ENCODE measurements at places on chromosomes 12 and 14.

DNA sequence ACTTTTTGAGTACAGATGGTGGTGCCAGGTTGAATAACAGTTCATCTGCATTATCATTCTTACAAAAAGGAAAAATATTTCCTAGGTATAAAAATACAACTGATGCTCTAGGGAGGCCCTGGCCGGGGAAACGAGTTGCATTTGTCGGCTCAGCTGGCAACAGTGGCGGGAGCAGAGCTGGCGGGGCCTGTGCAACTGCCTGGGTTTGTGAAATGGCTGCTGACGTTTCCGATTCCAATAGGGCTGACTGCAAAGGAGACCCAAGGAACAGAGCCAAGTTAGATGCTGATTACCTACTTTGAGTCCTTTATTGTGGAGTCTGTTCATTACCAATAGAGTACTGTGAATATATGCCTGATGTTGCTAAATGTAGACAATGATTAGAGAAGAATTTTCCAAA lies 25.8 kb upstream of the PHLDA1 start:
- DNase-seq = no peak

DNA sequence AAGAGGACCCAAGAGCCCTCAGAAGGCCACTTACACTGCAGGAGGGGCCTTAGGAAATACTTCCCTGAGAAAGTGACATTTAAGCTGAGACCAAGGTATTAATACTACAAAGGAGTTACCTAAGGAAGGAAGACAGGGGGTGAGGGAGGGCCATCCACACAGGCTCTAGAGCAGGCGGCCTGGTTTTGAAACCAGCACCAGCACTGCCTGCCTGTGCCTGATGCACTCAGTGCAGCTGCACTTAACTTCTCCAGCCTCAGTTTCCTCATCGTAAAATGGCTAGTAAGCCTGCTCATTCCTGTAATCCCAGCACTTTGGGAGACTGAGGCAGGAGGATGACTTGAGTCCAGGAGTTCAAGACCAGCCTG lies 45.5 kb upstream of the PLEKHG6 start:
- DNase-seq = no peak

DNA sequence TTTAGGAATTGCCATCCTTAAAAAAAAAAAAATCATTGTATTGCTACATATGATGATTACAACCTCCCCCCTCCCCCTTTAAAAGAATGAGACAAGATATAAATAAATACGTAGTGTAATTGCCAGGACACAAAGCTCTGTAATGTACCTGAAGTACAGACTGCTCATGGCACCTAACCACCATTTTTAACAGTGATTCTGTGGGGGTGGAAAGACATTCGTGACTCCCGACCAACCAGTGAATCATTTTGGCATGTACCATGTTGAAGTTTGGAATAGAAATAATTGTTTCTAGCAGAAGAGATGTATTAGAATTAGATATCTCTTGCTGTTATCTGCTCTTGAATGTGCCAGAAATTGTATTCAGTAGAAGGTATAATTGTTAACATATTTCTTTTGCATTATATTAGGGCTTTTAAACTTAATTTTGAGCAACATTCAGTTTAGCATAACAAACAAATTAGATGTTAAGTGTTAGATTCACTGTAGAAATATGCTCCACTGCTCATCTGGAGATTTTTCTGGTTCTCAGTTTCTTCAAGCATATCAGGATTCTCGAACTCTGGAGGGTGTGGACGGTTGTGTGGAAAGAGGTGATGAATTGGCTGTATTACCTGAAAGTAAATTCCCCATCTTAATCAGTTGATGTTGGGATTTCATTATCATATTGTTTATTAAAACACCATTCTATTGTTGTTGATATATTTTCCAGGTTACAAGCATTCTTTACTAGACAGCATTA lies 31.1 kb downstream of the FRS2 start:
- no peak for DNase-seq

DNA sequence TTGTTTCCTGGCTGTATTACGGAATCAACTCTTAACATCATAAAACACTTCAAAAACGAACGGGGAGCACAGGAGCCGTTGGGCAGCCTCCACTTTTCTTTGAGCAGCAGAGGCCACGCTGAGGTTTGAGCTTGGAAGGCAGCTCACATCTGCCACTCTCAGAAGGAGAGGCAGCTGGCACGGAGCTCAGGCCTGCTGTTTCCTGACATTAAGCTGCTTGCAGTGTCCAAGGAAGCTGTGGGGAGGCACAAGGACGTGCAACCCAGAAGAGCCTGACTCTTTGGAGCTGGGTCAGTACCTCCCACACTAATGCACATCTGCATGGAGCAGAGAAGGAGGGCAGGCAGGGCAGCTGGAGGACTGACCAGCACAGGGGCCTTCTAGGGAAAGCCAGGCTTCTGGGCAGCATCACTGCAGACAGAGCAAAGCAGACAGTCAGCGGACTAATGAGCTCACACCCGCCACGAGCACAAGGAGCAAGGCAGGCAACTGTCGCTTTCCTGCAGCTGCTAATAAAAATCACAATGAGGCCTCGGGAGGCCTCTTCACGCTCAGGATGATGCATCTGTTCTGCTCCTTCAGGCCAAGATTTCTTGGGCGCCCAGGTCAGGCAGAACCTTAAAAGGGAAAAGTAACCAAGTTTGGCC lies 211.1 kb downstream of the GLT1D1 start:
- no peak for DNase-seq

DNA sequence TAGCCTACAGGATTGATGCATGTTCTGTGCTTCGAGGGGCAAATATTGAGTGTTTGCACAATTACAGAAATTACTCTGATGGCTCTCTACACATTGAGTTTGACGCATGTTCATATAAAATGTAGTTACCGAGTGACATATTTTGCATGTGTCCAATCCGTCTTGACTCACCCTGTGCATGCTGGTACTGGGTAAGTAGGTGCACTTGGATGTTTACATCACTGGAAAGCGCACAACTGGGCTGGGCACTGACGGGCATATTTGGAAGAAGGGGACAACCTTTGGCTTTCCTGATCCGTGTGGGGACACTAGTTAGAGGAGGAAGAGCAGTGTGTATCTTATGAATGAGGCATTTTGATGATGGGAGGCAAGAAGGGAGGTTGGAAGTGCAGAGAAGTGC lies 4.9 kb upstream of the KRT6A start:
- DNase-seq = no peak

GRCh38 chr12:124130691-124131591 lies 157.9 kb downstream of the ZNF664 start:
- DNase-seq = no peak

All from dorsolateral prefrontal cortex (tissue), 122 donors.